ENCODE measurements at places on chromosomes 3 and 15.

DNA sequence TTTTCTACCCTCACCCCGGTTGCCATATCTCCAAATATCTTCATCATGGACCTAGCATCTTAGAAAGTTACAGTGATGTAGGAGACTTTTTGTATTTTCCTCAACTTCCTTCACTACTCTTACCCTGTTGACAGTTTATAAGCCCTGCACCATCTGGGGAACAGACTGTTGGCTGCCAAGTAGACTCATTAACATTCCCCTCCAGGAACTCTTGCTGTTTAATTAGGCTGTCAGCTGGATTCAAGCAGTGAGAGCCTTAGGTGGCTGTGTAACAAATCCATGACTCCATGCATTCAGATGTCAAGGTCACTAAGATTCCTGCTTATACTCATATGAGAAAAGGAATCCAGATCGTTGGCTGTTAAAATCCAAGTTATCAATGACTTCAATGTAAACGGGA lies 198.3 kb downstream of the NAALADL2 start:
- DNase-seq = no peak

- peak; percentile 72 for DNase-seq
These were observed 3.7 kb upstream of the MYL3 start for GRCh38 chr3:46866720-46867549.

- DNase-seq = no peak
These were observed 70.7 kb downstream of the WNT5A start for GRCh38 chr3:55416331-55416821.

GRCh38 chr3:68984011-68984530 lies 29.4 kb downstream of the EOGT start:
- no peak for DNase-seq

GRCh38 chr3:50352781-50353180 lies 2.1 kb downstream of the CYB561D2 start:
- DNase-seq = no peak

DNA sequence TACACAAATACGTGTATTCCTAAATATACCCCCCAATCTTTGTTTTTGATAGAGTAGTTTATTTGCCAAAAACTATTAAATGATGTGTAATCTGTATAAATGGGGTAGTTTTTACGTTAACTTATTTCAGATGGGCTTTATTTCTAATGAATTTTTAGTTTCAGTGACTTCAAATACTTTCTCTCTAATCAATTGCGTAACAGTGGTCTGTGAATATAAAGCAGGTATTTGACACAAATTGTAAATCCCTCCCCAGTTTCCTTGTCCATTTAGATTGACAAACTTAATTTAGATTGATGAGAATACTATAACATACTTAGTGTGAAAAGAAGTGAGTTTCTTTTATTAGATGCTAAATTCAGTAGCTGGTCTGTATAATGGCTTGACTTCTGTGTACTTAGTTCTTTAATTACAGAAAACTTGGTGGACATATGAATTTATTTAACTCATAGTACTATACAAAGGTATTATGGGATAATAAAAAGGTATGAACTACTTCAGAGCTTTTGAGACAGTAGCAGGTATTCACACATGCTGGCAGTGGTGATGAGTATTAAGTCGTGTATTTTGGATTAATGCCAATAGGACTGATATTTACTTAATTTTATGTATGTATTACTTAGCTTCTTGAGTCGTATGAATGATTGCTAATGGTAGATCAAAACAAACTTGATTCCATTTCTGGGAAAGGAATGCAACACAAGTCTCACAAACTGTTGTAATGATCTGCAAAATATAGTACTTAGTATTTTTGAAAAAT lies 81.6 kb downstream of the STT3B start:
- DNase-seq = no peak

GRCh38 chr15:68442041-68442440 lies 10.1 kb upstream of the ITGA11 start:
- DNase-seq = no peak

GRCh38 chr15:66862940-66863335 lies 160.9 kb downstream of the SMAD6 start:
- peak; percentile 48 for DNase-seq

- DNase-seq = no peak
These were observed 3.9 kb downstream of the HHLA2 start for GRCh38 chr3:108300103-108300849.

- no peak for DNase-seq
These were observed 139.3 kb downstream of the TNIK start for GRCh38 chr3:171320750-171321558.

DNA sequence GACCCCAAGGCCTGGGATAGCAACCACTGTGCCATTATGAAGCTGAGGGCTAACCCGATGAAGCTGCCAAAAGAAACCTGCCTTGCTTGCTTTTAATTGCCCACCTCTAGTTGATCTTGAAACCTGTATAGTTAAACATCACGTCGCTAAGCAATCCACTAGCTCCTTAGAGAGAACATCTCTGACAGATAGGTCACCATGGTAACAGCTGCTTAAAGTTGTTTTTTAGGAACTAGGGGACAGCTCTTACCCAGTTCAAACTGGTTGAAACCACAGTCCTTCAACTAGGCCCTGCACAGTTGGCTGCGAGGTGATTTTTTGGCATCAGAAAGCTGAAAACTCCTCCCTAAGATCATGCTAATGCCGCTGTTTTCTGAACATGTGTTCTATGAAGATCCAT lies 135.7 kb downstream of the EBLN2 start:
- DNase-seq = no peak

DNA sequence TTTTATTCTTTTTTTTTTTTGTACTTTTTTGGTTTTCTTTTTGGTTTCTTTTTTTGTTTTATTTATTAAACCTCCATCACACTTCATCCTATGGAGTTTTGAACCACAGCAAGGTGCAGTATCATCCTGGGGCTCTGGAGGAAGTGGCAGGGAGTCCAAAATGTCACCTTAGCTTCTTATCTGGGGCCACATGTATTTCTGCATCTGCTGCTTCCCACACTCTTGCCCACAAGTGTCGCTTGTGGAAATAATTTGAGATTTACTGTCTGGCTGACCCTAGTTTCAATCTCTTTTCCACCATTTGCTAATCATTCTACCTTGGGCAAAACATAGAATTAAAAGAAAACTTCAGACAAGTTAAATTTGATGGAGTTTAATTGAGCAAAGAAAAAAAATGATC lies 6.4 kb downstream of the OPA1 start:
- no peak for DNase-seq

- no peak for DNase-seq
These were observed 304.4 kb upstream of the TGFBR2 start for GRCh38 chr3:30302027-30302426.

DNA sequence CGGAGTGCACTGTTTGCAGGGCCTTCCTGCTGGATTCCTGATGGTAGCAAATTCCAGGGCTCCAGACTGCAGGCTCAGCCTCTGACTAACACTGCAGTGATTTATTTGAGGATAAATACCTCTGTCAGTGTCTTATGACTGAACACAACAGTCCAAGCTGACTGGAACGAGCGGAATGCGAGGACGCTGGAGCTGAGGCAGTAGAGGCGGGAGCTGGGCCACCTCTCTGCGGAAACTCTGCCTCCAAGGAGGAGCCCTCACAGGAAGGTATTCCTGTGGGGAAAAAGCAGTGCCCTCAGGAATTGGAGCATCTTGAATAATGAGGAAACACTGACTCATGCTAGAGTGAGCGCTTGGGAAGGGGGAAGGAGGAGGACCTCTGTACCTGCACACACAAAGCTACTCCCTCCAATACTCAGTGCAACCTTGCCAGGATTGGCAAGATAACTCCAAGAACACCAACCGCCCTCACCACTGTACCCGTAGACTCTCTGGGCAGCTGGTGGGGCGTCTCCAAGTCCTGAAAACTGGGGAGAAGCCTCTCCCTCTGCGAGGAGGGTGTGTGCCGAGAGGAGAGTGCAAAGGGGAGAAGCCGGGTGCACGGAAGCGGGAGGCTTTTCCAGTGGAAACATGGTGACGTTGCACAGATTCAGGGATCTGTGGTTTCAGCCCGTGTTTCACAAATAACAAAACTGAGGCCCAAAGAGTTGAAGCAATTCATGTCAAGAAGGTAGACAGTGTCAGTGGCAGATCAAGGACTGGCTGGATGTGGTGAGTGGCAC lies 43.0 kb downstream of the VGLL4 start:
- no peak for DNase-seq

- DNase-seq = no peak
These were observed 14.8 kb downstream of the BDH1 start for GRCh38 chr3:197540961-197541377.

DNA sequence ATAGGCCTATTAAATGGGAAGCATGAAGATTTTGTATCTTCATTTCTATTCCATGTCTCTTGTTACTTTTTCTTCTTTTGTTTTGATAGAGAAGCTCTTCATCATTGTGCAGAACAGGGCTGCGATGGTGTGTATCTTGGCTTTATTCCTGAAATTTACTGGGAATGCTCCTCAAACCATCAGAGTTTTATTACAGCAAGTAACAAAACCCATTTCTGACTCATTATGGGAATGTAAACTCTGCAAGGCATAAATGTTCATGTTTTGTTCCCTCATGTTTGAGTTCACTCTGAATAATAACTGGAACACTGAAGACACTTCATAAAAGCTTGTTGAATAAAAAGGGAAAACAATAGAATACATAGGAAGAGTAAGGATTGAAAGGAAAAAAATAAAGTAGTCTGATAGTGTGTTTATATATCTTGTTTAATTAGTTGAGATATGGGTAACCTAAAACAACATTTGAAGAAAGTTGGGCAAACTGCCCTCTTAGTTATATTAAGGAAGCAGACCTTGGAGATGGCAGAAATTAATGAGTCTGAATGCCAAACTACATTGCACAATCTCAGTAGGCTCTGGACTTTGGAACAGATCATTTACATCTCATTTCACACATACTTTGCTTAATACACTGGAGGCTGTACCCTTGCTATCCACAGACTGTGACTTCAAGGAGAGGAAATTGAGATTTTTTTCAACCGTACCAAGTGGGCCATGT lies 521.5 kb downstream of the GRM7 start:
- no peak for DNase-seq

- peak; percentile 93 for DNase-seq
These were observed at the start of gene XRN1 for GRCh38 chr3:142447852-142448823. TSS of gene XRN1 (minus strand) at chr3:142448037. CDS start at chr3:142447944, 93 bp downstream.

- DNase-seq = no peak
These were observed 47.7 kb upstream of the GYG1 start for GRCh38 chr3:148943506-148944205.

- DNase-seq = no peak
These were observed 88.0 kb downstream of the HES1 start for GRCh38 chr3:194223951-194224350.

DNA sequence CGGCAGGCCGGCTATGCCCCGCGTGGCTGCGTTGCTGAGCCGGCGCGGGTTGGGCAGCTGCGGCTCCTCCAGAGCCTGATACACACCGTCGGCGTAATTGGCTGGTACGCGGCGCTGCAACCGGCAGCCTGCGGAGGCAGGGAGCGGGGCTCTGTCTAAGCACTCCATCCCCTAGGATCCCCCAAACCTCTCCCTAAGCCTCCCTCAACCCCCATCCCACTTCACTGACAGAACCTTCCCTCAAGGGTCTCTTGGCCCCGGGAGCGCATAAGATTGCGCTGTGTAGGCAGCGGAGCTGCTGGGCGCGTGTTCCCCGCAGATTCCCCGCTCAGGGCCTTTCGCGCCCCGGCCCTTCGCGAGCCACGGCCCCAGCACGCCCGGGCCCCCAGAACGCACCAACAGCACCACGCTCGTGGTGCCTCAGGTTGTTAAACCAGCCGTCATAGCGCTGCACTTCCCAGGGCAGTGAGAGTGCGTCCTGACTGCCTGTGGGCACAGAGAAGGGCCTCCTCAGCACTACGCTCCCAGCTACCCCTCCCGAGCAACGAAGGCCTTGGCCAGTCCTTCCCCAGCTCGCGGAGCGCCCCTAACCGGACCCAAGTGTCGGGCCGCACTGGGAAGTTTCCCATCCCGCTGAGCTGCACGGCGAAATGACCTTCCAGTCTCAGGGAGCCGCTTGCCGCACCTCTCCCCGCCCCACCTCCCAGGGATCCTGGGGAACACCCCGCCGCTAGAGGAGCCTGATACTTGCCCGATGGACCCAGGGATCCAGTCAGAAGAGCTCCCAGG lies 1.2 kb downstream of the DUOX2 start:
- no peak for DNase-seq
